Colonic mucosa (tissue), 4 donors: ENCODE measurements at places on chromosomes 13 and 19. TPM values are rescaled to one million over a fixed set of nuclear protein-coding genes. Genes with fewer than 3 reads are reported as not detected.
A peak's percentile ranks its signal among the peaks of the same experiment; 100 is the strongest.

DMWD gene
- 29.1 TPM for total RNA-seq

CCDC106 gene
- 2.6 TPM for total RNA-seq

ZNF221 gene
- total RNA-seq = 2.0 TPM

UBE2L5 gene
- not detected for total RNA-seq

DNA sequence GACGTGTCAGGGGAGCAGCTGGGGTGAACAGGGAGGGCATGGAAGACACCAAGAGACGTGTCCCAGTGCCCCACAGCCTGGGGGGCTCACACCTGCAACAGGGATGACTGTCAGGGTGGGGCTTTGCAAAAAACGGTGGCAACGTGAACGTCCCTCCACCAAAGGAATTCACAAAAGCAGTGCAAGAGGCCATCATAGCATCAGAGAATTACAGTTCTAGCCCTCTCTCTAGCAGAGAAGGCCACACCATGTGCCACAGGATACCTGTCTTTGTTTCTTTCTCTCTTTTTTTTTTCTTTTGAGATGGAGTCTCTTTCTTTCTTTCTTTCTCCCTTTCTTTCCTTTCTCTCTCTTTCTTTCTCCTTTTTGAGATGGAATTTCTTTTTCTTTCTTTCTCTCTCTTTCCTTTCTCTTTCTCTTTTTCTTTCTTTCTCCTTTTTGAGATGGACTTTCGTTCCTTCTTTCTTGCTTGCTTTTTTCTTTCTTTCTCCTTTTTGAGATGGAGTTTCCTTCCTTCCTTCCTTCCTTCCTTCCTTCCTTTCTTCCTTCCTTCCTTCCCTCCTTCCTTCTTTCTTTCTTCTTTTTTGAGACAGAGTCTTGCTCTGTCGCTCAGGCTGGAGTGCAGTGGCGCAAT, 17.1 kb upstream of the ATP11A start:
- DNase-seq = no peak

DNA sequence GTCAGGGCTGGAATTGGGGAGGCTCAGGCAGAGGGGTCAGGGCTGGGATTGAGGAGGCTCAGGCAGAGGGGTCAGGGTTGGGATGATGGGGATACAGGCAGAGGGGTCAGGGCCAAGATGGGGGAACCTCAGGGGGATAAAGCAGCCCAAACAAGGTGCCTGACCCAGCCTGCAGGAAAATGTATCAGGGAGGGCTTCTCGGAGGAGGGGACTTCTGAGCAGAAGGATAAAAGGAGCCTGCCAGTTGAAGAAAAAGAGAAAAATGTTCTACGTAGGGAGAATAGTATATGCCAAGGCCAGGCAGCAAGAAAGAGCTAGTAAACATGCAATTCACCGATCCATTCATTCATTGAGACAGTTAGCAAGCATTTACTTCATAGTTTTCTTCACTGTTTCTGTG, 84.8 kb downstream of the MAP4K1 start:
- no peak for DNase-seq

DNA sequence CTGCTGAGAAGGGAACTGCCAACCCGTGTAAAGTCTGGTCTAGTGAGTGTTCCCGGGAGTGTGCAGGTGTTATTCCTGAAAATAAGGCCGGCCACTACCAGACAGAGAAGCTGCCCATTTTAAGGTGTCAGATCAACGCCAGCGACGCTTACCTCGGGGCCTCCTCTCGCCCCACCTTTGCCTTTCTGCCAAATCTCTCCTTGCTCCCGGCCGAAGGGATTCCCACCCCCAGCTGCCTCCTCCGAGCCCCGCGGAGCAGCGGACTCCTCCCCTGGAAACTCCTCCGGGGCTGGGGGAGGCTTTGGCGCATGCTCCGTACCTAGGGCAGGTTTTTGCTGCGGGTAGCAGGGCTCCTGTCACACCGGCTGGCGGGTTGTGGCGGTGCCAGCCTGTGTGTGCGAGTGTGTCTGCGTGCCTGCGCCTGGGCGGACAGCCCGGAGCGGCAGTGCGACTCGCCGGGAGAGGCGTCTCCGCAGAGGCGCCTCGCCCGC, at the start of gene HS6ST3:
HS6ST3 (plus strand) TSS at position 359 of the 491 bp plus-strand sequence.
- DNase-seq = no peak

GRCh38 chr13:110855363-110855762, 59.5 kb downstream of the ANKRD10 start:
- no peak for DNase-seq

- DNase-seq = no peak
These were observed 505.6 kb downstream of the KCTD12 start for GRCh38 chr13:76380446-76381065.

- DNase-seq = peak; percentile 59
These were observed 749 bp downstream of the GATAD2A start for GRCh38 chr19:19405971-19406877.

DNA sequence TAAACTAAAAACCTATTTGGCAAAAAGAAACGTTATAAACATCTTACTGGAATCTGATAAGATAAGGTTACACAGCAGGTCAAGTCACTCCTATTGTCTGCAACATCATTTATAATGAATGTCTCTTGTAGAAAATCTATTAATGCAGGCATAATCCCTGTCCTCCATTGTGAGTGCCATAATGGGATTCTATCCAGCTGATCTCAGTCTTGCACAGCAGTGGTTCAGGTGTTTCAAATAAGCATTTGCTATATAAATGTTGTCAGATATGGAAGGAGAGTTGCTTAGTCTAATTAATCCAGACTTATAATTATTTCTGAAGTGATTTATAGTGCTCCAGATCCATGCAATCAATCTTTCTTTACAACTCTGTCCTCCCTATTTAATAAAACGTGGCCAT, 186.5 kb upstream of the ATXN8OS start:
- no peak for DNase-seq

GRCh38 chr13:29961036-29961670, 110.7 kb upstream of the UBL3 start:
- no peak for DNase-seq
